ENCODE measurements at places on chromosomes 3 and 15.

GRCh38 chr3:171788546-171789351 is 21.5 kb downstream of the PLD1 start:
- no peak for DNase-seq

GRCh38 chr3:181691901-181692300 is 19.8 kb upstream of the SOX2 start:
- DNase-seq: no peak

GRCh38 chr15:99562238-99562637 is 3.5 kb upstream of the MEF2A start:
- peak; percentile 80 for DNase-seq

DNA sequence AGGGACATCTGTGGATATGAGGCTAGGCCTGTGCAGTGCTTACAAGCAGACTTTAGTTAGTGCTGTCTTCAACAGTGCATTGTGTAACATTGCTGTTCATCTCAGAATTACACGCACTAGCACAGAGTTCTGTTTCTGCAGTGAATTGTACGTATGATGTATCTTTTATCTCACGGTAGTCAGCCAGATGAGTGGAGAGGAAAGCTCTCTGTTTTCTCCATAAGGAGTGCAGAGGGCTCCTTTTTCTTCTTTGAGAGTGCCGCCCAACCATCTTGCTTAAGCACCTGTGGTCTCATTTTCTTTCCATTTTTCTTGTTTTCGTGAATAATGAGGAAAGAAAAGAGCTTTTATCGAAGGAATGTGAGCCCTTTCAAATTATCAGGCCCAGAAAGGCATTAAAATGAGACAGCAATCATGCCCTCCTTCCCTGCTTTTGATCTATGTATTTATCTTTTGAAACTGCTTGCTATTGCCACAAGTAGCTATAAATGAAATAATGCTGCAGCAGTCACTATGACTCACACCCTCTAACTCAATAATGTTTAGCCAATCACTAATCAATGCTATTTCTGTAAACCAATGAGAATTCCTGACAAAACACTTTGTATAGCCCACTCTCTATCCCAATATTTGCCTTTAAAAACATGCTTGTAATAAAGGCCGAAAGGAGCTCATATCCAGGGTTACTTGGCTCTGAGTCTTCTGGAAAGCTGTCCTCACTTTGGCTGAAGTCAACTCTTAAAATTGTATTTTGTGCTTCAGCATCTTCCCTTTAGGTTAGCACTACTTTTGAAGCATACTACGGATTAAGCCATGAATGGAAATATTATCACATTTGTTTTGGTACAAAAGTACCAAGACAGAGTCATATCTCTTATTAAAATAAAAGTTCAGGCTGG is 226.0 kb upstream of the P2RY1 start:
- DNase-seq: no peak

- DNase-seq: no peak
Measured at GRCh38 chr15:68416158-68416535, 15.8 kb downstream of the ITGA11 start.
